Psoas muscle (tissue), 8 donors: ENCODE measurements at places on chromosomes 13 and 19. TPM values are rescaled to one million over a fixed set of nuclear protein-coding genes. Genes with fewer than 3 reads are reported as not detected.

The NCR1 gene
- polyA plus RNA-seq, result not detected

The NLRP5 gene
- polyA plus RNA-seq, result not detected

The C19orf67 gene
- not detected for polyA plus RNA-seq

The FAM174C gene
- polyA plus RNA-seq, result 21.8 TPM

The NTN5 gene
- polyA plus RNA-seq, result not detected

The IGFL1 gene
- not detected for polyA plus RNA-seq

The KLK14 gene
- polyA plus RNA-seq, result 0.20 TPM

The TMEM38A gene
- 130 TPM for polyA plus RNA-seq

- no peak for DNase-seq
These were observed 42.3 kb downstream of the POLR1D start for GRCh38 chr13:27663947-27664346.

- no peak for DNase-seq
These were observed 194.3 kb downstream of the TEX29 start for GRCh38 chr13:111514610-111515306.

DNA sequence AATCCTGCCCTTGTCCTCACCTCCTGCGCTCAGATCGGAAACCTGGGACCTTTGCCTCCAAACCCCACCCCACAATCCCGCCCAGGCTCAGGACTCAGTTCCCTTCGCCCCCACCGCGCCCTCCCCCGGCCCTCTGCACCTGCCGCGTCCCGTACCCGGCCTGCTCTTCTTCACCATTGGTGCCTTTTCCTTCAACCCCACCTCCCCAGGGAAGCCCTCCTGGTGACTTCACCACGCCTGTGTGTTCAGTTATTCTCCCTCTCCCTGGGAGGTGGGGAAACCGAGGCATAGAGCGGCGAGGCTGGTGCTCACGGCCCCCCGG is 19.3 kb upstream of the TCF3 start:
- DNase-seq, result no peak

DNA sequence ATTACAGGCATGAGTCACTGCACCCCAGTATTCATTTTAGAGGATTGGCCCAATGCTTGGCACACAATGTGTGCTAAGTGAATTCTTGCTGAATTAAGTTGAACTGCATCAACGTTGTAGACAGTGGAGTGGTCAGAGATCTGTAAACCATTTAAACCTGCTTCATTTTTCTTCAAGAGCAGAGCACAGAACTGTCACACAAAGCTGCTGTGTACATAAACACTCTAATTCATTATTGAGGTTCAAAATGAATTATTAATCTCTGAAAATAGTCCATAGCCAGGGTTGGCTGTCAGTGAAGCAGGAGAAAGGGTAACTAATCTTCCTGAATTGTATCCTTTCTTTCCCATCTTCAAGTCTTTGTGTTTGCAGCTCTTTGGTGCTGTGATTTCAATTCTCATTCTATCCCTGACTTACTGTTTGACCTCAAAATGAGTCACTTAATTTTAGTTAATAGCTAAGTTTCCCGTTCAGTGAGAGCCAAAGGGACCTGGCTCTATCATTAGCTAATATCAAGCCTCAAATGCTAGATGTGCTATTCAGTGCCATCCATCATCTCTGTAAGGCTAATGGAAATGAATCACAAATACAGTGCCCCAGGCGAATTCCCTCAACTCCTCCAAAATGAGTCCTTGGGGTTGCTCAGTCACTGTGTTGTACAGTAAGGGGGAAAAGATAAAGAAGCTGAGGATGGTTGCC is 77.0 kb upstream of the TSC22D1 start:
- no peak for DNase-seq

- no peak for DNase-seq
These were observed 39.2 kb downstream of the MTMR6 start for GRCh38 chr13:25248071-25248470.

DNA sequence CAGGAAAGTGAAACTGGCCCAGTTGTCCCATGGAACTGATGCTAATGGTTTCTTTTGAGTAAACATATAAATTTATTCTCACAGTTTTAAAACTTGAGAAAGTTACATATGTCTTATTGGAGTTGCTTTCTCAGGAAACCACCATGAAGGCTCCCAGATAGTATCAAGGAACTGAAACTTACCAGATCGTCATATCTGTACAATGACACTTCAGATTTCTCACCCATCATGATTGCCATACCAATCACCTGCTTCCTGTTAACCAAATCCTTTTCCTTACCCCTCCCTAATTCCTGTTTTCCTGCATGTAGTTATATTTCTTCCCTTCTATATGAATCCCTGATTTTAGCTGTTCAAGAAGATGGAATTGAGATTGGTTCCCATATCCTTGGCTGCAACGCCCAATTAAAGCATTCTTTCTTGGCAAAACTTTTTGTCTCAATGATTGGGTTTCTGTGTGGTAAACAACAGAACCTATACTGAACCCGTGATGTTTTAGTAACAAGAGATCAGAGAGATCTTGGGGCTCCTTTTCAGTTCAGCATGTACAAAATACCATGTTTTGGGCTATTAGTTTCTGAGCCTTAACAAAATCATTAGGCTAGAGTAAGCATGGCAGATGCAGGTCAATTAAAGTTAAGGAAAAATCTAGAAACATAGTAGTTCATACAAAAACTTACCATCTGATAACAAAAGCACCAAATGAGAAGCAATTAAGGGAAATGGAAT is 781.3 kb upstream of the MIR17HG start:
- DNase-seq, result no peak

GRCh38 chr13:52811841-52812240 is 36.6 kb downstream of the PCDH8 start:
- DNase-seq, result no peak

DNA sequence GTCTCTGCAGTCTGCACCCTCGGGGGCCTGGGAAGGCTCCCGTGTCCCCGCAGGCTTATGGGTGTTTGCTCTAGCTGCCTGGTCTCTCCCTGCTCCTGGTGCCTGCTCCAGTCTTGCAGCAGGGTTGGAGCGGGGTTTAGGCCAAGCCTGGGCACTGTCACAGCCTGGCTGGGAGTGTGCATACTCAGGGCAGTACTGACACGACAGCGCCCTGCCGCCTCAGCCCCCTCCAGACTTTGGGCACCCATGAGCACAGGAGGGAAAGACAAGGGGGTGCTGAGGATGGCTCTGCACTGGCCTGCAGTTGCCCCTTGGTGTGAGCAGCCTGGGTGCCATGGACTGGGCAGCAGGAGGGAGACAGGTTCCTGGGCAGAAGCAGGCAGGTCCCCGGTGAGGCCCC is 35.7 kb downstream of the CEP89 start:
- DNase-seq, result no peak

GRCh38 chr13:35891507-35892441 is 239.4 kb downstream of the DCLK1 start:
- DNase-seq, result no peak

GRCh38 chr19:20388706-20389225 is 176.8 kb downstream of the ZNF737 start:
- no peak for DNase-seq

- no peak for DNase-seq
These were observed 73.3 kb downstream of the SLC7A1 start for GRCh38 chr13:29522044-29522685.

GRCh38 chr13:52162279-52163101 is 3.1 kb upstream of the NEK3 start:
- no peak for DNase-seq

GRCh38 chr13:88932950-88933349 is 1261.8 kb downstream of the SLITRK5 start:
- DNase-seq, result no peak

DNA sequence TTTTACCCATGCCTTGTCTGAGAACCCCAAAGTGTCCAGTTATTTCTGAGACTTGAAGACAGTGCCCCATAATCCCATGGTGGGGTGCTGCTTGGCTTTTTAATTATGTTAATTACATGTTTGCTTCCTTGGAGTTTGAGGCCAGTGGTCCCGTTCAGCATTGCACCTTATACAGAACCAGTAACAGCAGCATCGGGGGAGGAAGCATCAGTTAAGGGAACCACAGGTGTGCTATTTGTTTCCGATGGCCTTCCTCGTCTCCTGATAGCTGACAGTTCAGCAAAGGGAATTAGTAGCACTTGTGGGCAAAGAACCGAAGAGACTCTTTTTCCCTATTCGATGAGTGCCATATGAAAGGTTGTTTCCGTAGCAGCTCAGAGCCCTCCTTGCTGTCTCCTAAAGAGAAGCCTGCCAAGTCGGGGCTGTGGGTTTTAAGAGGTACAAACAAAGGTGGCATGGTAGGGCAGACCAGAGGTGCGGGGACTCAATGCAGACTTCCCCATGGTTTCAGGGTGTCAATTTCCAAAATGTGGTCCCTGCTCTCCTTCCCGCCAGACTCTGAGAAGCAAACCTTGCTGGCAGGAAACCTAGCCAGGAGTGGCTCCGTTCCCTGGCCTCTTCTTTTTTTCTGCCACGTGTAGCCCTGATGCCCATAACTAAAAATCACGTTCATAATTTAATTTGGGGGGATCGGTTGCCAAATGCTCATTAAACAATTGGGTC is 225.2 kb upstream of the TSHZ3 start:
- DNase-seq, result no peak

DNA sequence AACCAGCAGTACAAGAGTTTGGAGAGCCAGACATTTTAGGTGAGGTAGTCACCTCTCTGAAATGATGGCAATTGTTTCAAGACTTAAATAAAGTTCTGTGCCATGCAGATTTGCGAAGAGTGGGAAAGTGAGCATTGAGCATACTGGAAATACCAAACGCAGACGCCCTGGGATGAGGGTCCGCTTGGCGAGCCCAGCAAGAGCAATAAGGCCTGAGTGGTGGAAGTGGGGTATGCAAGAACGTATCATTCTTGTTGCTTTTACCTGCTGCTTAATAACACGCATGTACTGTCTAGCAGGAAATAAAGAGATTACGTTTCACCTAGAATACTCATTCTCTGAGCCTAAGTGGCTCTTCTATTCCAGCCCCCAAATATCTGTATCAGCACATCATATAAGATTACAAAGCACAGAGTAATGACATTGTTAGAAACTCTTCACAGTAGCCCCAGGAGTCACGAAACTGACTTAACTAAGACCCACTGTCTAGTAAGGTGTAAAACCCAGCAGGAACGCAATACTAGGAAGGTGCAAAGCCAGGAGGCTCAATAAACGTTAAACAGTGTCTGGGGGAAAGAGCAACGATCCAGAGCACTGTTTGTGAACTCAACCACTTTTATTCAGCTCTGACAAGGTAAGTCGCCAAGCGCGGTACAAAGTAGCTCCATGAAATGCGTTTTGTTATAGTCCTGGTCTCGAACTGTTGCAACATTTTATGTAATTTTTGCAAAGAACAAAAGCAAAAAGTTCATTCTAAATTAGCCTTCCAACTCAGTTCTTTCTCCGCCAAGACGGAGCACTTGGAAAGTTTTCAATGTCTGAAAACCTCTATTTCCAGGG is 1.2 kb downstream of the RCBTB2 start:
- DNase-seq, result no peak

DNA sequence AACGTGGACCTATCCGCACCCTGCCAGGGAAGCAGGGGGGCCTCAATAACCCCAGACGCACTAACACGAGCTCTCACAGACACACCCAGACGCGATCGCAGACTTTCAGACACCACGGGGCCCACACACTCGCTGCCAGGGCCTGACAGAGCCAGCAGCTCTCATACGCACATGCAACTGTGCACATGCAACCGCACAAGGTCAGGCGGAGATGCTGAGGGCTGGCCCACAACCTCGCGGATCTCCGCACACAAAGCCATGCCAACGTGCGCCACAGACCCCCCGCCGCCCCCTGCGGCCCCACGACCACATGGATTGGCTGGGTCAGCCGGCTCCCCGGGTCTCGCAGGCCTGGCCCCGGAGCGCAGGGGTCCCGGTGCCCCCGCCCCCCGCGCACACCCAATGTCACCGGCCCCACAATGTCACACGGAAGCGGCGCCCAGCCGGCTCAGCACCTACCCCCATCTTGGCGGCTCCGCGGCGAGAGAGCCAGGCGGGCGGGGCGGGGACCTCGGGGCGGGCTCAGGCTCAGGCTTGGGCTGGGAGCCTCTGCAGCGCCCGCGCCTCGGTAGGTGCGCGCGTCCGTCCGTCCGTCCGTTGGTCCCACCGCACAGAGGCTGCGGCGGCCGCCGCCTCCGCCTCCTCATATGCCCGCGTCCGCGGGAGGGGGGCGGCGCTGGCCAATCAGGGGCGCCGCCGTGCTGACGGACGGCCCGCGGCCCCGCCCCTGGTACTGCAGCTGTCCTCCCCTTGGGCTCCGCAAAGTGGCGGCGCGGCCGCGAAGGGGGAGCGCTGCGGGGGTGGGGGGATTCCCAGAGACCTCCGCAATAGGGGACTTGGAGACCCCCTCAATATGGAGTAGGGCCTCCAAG is at the start of gene ATP1A3:
ATP1A3 (minus strand) TSS at position 619 of the 872 bp plus-strand sequence; CDS start at position 465, 154 bp downstream.
- no peak for DNase-seq

DNA sequence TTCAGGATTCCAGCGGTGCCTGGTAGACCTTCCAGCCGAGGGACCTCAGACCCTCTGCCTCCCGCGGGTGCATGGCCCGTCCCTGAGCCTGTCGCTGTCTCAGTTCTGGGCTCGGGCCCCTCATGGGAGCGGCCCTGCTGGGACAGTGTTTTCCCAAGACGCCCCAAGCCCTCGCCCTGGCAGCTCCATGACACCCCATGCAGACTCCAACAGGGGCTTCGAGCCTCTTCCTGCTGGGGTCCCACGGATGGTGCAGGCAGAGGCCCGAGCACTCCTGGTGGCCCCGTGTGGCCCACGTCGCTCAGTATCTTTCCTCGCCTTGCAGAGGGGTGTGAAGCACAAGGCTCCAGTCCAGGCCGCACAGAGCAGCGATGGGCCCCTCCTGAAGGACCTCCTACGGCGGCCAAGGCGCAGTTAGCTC is 88.8 kb upstream of the MCF2L start:
- no peak for DNase-seq

DNA sequence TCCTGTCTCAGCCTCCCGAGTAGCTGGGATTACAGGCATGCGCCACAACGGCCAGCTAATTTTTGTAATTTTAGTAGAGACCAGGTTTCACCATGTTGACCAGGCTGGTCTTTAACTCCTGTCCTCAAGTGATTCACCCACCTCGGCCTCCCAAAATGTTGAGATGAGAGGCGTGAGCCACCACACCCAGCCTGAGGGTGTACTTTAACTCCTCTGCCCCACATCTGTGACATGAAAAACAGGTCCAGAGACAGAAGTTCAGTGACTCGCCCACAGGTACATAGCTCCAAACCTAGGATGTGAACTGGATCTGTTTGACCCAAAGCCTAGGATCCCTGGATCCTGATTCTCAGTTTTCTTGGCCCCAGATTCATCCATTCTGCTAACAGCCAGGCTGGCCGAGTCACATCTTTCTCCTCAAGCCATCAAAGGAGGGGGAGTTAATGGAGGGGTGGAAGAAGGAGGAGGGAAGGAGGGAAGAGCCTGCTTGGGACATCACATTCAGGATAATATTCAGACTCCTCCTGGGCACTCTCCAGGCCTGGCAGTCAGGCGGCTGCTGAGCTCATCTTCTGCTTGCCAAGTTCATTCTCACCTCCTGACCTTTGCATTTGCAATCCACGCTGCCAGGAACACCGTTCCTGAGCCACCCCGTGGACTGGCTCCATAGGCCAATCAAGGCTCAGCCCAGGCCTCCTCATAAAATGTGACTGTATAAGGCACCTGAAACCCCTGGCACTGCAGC is 3.1 kb downstream of the SPC24 start:
- peak; percentile 90 for DNase-seq

GRCh38 chr13:53782488-53782961 is 753.9 kb downstream of the OLFM4 start:
- DNase-seq, result no peak
